ENCODE measurements at places on chromosomes 2 and 18.

DNA sequence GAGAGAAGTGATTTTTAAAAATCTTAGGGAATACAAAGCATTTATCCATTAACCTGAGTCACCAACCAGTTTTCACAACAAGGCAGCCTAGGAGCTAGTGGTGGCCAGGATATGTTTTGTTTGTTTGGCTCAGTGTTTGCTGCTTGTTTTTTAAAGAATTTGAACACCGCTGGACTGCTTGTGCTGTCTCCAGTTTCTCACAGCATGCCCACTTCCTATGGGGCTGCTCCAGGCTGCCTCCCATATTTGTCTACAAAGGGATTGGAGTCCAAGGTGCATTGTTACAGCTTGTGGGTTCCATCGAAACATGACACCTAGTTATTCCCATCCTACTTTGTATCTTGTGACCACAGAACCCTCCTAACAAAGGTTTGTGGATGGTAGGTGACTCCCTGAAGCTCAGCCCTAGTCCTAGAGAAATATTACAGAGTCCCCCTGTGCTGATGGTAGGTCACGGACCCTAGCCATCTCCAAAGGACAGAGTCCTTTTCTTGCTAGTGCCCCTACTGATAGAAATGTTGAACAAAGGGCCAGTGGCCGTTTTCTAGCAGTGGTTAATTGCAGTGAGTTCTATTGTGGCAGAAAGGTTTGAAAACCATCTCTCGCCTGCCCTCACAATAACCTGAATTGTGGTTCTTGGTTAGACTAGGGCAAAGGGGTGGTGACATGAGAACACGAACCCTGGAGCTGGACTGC lies 23.2 kb downstream of the GPR39 start:
- DNase-seq, result no peak

DNA sequence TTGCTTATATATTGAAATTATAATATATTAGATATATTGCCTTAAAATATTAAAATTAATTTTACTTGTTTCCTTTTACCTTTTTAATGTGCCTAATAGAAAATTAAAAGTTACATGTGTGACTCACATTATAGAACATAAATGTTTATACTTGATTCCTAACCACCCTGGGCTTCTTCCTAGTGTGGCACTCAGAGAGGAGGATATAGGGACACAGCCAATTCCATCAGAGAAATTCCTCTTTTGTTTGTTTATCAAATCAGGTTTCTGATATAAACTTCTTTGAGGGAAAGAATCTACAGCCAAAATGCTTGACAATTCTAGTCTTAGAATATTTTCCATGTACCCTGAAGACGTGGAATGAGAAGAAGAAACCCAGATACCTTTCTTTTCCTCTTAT lies 348.9 kb upstream of the NRP2 start:
- no peak for DNase-seq

- DNase-seq, result no peak
Measured at GRCh38 chr18:965921-966758, 61.5 kb downstream of the ADCYAP1 start.

- no peak for DNase-seq
Measured at GRCh38 chr2:72847534-72848315, 21.9 kb upstream of the EXOC6B start.

DNA sequence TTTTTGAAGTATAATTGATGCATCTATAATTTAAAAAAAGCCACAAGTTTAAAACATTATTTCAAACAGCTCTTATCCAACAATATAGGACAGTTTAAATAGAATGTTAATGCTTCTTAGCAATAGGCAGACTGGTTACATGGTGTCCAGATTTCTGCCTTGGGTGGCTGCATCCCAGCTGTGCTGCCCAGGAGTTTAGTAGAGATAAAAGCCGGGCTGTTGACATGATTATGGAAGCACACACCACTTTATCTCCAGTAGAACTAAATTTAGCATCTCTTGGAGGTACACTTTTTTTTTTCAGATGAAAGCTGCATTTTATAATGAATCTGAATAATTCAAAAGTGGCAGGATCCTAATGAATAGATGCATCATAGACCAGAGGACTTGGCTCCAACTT lies 309.7 kb downstream of the PLCL1 start:
- DNase-seq, result no peak

DNA sequence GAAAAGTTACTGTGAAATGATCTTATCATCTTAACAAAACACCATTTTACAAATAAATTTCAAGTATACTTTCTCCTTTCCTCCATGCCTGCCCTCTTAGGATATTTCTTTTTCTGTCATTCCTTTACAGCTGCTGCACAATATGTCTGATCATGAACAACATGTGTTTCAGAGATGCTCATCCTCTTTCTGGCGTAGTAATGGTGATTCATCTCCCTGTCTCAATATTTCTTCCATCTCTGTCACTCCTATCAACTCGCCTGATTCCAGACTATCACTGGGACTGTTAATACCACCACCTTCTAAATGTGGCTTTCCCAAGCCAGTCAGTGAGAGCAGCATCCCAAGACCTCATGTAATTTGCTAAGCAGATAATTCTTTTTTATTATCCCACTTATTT lies 290.5 kb downstream of the GULP1 start:
- DNase-seq, result no peak

DNA sequence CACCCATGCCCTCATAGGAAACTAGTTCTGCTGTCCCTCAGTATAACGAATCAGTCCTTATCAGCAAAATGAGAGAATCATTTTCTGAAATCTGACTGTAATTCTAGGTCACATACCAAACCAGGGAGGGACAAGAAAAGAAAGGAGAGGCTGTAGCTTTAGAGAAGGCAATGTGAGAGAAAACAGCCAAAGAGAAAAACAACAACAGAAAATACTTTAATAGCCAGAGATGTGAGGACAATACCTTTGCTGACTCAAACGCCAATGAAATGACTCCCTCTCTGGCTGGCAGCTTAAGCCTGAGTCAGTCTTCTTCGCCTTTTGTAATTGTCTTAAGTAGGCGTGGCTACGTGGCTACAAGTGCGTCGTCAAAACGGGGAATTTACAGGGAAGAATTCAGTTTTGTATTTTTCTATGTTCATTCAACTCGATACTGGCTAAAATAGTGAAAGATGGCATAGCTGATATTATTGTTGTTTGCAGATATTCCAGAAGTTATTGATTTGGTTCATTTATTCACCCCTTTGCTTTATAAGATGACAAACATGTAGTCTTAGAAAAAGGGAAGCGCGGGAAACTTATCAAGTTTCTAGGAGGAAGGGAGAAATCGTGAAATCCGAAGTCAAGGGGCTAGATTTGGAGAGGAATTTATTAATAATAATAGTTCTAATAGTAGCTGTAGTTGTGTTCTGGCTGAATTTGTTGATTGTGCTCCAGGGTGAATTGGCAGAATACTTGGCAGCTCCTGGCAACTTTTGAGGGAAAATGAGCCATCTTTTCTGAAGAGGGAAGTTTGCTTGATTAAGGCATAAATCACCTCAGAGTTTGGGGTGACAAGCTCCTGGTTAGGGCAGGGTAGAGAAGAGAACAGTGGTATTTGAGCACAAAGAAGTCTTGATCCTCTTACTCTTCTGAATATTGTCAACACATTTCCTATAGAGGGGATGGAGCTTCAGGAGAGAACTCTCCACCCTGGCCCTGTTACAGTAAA lies at the start of gene IL1A:
Gene IL1A, minus strand, starts transcription at position 295 of the 991 bp plus-strand sequence. CDS start 723 bp downstream, outside the sequence.
- no peak for DNase-seq

GRCh38 chr2:102603904-102604303 lies 15.4 kb upstream of the SLC9A2 start:
- no peak for DNase-seq

DNA sequence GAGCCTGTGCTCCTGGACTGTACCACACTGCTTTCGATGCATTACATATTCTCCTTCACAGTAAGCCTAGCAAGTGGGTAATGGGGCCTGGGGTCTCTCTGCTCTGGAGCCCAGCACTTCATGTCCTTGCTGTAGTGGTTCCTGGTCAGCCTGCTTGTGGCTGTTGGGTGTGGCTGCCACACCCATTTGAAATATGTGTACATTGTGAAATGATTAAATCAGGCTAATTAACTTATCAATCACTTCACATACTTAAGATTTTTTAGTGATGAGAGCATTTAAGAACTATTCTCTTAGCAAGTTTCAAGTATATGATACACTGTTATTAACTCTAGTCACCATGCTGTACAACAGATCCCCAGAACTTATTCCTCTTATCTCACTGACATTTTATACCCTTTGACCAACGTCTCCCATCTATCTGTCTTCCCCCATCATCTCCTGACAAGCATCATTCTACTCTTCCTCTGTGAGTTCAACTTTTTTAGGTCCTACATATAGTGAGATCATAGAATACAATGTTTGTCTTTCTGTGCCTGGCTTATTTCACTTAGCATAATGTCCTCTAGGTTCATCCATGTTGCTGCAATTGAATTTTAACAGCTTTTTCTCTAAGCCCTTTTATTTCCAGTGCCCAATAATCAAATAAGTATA lies 92.1 kb downstream of the LYPD6 start:
- no peak for DNase-seq

DNA sequence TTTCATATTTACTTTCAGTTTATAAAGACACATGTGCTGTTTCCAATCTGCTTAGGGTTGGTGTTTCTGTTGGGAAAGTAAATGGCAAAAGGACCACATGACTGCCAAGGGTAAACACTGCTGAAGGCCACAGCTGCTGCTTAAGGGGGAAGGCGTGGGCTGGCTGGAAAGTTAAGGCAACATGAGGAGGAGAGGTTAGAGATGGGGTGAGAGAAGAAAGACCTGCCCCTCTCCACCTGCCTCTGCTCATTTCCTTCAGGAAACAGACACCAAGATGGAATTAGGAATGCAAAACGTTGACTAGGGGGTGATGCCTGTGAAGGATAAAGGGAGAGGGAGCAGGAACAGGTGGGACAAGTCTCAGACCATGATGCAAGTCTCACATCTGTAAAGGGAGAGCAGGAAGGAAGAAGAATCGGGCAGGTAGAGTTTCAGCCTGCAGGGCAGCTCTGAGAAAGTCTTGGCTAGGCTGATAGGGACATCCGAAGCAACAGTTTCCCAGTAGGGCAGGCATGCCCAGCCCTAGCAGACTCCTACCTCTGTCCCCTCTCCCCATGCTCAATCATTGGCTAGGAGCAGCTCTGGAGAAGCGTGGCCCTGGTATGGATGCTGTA lies 86.0 kb downstream of the CDC42EP3 start:
- no peak for DNase-seq

GRCh38 chr2:137800386-137800785 lies 163.9 kb upstream of the HNMT start:
- no peak for DNase-seq

GRCh38 chr2:182540252-182540651 lies 113.4 kb upstream of the PDE1A start:
- DNase-seq, result no peak

GRCh38 chr2:168443818-168444217 lies 12.3 kb upstream of the CERS6 start:
- DNase-seq, result no peak

DNA sequence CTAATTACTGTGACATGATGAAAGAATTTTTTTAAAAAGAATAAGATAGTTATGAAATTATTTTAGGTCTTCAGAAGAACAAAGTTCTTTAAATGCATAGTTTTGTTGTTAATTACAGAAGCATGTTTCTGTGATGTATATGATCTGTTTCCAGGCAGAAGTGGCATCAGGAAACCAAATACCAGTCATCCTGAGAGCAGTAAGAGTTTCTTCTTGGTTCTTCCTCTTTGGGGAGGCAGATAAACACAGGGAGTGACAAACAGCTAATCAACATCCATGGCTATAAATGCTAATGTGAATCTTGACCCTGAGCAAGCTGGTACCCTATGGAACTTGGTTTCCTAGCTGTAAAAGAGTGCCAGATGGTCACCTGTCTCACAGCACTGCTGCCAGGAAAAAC lies 29.2 kb downstream of the WIPF1 start:
- no peak for DNase-seq

- DNase-seq, result no peak
Measured at GRCh38 chr2:205682239-205682970, at the start of gene NRP2. Gene NRP2 (plus strand): TSS chr2:205682501. CDS start chr2:205683291, 790 bp downstream.

GRCh38 chr2:232843834-232844233 lies 26.2 kb upstream of the SNORC start:
- DNase-seq, result no peak

DNA sequence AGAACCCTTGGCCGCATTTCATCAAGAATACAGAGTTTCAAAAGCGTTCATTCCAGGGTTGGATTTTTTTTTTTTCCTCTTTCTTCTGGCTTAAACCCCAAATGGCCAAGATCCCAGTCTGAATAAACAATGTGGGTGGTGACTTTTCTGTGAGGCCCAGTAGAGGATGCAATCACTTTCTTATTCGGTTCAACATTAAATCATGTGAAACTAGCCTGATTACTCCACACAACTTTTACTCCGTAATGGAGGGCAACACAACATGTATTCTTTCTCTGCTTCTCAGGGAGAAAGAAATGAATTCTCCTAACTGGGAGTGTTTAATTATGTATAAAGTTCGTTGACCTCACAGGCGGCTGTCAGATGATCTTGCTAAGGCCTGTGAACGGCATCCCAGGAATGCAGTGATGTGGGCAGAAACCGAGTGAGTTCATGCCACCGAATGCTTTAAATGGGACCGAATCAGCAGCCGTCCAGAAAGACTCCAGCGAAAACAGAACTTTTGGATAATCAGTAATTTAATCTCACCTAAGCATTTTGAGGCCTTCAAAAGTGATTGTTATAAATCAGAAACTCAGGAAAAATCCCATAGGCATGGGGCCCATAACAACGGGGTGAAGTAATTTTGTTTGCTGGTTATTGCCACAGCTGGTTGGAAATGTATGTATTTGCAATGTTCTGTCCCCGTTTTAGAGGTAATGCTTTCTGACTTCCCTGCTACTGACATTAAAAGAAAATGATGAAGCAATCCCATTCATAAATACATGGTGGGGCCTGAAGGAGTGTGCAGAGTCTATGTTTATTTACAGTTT lies 81.5 kb downstream of the BCL2 start:
- DNase-seq, result no peak

DNA sequence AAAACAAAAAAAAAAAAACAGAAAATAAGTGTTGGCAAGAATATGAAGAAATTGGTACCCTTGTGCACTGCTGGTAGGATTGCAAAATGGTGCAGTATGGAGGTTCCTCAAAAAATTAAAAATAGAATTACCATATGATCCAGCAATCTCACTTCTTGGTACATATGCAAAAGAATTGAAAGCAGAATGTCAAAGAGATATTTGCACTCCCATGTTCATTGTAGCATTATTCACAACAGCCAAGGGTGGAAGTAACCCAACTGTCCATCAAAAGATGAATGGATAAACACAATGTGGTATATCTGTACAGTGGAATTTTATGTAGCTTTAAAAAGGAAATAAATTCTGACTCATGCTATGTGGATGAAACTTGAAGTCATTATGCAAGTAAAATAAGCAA lies 72.8 kb upstream of the POU3F3 start:
- DNase-seq, result no peak

All from GM12864 (cell line).